ENCODE measurements at places on chromosomes 16 and 17.

GRCh38 chr17:80464486-80464885 is 11.9 kb downstream of the NPTX1 start:
- DNase-seq, result no peak

GRCh38 chr16:585351-585750 is 4.5 kb upstream of the RAB40C start:
- no peak for DNase-seq

DNA sequence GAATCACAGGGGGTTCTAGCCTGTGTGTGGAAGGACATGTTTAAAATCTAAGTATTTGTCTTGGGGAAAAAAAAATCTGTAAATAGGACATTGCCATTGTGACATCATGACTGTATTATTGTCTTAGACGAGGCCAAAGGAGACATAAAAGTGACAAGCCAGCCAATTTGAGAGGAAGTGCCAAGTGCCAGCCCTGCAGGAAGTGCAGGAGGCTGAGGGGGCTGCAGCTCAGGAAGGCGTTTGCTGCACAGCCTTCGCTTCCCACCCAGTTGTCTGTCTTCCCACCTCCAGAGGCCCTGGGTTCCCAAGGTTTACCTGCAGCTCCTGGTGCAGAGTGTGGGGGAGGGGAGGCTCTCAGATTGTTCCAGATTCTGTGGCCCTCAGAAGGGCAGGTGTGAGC is 1.3 kb downstream of the ADCY7 start:
- no peak for DNase-seq

GRCh38 chr17:64245218-64246145 is 17.6 kb downstream of the TEX2 start:
- no peak for DNase-seq

DNA sequence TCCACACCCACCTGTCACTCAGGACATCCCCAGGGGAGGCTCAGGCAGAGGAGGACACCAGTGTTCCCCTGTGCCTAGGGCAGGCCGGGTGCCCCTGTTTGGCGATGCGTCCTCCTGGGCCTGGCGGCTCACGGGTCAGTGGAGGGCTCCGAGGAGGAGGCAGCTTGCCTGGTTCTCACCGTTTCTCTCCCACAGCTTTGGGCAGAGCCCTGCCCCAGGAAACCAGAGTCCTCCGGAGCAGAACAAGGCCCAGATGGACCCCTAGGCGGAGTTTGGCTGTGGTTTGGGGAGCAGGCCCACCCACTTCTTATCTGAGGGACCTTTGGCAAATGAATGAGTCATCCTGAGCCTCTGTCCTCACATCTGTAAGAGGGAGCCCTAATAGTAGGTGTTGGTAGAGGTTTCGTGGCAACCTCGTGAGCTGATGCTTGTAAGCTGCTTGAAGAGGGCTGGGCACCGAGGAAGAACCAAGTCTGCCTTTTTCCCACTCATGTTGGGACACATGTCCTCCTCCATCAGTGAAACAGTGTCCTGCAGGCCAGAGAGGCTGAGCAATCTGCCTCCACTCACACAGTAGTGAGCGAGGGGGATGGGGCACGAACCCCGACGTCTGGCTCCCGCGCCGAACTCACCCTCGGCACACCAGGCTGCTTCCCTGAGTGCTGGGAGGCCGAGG is 247.0 kb upstream of the CIBAR2 start:
- no peak for DNase-seq

DNA sequence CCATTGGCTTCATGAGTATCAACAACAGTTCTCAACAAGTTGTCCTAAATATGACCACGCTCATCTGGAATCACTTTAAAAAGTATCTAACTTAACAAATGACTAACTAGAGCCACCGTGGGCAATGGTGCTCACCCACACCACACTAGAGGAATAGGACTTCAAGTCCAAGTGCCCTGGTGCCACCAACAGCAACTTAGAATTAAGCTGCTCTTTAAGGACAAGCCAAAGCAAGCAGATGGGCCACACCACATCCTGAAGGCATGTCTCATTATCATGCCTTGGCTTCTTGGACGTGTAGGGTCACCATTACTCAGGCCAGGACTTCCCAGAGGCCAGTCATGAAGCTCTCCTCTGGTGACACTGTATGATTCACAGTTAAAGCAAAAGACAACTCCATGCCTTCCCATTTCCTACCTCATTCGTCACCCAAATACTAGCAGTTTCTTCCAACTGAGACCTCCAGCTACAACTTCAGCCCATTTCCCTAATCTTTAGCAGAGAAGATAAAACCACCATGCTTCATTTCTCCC is 9.4 kb upstream of the SLC6A4 start:
- peak; percentile 81 for DNase-seq

GRCh38 chr16:87982581-87983041 is 31.4 kb downstream of the BANP start:
- no peak for DNase-seq

GRCh38 chr16:23216658-23217246 is 34.2 kb downstream of the SCNN1G start:
- no peak for DNase-seq

DNA sequence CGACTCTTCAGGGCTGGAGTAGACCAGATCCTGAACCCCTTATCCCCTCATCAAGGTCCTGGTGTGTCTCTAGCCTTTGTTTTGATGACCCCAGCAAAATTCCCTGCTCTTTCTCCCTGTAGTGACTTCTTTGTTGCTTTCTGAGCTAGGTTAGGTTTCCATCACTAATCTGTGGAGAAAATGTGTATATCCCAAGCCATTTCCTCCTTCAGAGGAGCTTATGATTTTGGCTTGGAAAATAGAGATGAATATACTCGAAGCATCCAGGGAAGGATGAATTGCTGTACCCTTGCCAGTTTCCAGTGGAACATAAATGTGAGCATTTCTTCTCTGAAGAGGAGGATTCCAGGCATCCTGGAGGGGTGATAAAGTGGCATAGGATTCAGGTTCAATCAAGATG is 55.8 kb downstream of the KSR1 start:
- DNase-seq, result no peak

GRCh38 chr16:11151156-11151884 is 104.7 kb downstream of the SOCS1 start:
- no peak for DNase-seq

GRCh38 chr17:35748341-35748841 is 4.6 kb downstream of the GAS2L2 start:
- no peak for DNase-seq

DNA sequence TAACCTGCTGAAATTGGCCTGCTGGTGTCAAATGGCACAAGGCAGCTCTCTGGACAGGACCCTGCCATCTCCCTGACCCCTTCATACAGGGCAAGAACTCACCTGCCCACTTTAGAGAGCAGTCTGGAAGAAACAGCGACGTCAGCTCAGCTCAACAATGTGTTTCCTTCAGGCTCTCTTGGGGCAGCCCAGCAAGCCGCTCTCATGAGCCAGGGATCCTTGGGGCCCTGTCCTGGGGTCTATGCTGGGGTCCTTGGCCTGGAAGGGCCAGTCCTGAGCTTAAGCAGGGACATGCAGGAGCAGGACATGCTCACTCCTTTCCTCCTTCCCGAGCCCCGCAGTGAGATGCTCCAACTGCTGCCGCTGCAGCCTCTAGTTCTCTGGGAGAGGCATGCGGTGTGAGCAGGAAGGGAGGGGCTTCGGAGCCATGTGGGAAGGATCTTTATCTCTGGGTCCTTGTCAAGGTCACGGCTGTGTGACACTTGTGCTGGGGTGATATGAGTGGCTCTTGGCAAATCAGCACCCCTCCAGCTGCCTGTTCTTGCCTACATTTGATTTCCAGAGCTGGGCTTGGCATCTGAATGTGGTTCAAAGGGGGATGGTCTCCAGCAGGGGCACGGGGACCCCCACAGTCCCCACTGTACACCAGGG is 3.4 kb downstream of the C1QTNF1 start:
- DNase-seq, result no peak

- DNase-seq, result no peak
Observed at GRCh38 chr16:14549789-14550153, 80.3 kb downstream of the PARN start.

- DNase-seq, result peak; percentile 77
Observed at GRCh38 chr17:61399131-61400065, at the start of gene TBX2. TBX2 (plus strand) TSS chr17:61399843; CDS start chr17:61400177, 334 bp downstream.

GRCh38 chr17:31318298-31318801 is 3.1 kb downstream of the EVI2A start:
- peak; percentile 20 for DNase-seq

DNA sequence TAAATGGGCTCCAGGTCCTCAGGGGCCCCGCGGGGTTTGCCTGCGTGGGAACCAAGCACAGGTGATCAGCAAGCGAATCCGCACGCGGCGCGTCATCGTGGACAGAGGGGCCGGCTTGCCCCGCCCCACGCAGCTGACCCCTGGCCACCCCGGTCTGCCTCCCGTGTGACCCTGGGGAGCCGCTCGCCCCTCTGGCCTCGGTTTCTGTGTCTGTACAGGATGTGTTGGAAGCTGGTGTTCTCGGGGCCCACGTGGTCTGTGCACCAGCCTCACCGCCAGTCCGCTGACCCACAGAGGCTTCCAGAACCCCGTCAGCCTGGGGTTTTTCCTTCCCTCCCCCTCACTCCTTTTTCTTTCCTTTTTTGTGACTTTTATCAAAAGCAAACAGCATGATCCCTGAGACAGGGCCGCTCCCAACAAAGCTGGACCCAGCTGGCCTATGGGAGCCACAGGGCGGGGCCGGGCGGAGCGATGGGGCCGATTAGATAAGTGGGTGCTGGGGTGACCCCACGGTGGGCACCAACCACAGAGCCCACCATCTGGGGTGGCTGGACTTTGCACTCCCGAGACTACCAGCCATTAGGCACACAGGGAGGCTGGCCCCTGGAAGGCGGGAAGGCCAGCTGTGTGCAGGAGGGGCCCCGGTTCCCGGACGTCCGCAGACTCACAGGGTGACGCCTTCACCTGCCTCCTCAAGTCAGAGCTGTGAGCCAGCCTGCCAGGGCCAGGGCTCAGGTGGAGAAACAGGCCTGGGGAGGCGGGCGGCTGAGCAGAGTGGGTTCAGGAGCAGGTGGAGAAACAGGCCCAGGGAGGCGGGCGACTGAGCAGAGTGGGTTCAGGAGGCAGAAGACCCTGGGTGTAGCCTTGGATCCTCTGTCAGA is 56.0 kb downstream of the ZFPM1 start:
- DNase-seq, result no peak

- no peak for DNase-seq
Observed at GRCh38 chr16:4675864-4676786, 17.2 kb upstream of the NUDT16L1 start.

DNA sequence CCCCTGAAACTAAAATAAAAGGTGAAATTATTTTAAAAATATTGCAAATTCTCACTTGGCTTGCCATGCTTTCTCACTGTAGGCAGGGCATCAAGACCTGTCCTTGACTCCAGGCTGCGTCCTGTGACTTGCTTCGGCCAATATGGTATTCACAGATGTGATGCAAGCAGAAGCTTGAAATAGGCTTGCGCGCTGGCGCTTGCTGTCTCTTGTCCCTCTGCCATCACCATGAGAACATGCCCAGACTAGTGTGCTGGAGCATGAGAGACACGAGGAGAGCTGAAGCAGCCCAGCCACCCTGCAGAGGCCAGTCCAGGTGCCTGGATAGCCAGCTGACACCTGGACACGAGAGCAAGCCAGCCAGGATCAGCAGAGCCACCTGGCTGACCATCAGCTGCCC is 21.8 kb upstream of the ZKSCAN2 start:
- DNase-seq, result no peak

GRCh38 chr16:66894948-66895688 is 14.8 kb downstream of the PDP2 start:
- DNase-seq, result peak; percentile 77

- DNase-seq, result peak; percentile 73
Observed at GRCh38 chr16:75272097-75272551, 20.7 kb upstream of the BCAR1 start.

GRCh38 chr17:82318772-82319606 is 1.6 kb upstream of the CD7 start:
- DNase-seq, result no peak

DNA sequence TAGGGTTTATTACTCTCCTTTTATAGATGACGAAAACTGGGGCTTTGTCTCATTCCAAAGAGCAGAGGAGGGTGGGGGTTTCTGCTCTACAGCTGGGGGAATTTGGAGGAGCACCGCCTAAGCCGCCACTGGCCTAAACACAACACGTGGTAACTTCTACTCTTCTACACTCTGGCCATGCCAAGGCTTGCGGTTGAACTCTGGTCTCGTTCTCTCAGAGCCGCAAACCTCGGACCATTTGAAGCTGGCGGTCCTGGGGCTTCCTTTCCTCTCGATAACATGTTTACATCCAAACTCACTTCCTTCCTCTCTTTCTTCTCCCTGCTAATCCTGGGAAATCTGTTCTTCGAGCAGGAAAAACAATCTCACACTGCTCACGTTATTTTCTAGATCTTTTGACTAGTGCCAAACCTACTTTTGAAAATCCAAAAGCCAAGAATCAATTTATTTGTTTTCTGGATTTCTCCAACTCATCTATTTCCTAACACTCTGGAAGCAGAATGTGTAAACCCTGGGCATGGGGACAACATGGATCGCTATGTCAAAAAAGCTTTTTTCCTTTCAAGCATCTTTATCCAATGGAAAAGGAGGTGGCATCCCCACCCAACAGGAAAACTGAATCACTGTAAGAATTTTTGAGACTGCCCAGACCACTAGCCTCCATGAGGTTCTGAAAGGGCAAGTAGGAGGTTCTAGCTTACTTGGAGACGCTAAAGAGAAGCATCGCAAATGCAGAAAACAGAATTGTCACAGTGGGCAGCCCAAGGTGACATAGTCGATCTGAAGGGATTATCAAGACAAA is 13.6 kb upstream of the EEF2K start:
- peak; percentile 47 for DNase-seq

- DNase-seq, result no peak
Observed at GRCh38 chr16:21084631-21085225, 65.9 kb downstream of the DNAH3 start.

DNA sequence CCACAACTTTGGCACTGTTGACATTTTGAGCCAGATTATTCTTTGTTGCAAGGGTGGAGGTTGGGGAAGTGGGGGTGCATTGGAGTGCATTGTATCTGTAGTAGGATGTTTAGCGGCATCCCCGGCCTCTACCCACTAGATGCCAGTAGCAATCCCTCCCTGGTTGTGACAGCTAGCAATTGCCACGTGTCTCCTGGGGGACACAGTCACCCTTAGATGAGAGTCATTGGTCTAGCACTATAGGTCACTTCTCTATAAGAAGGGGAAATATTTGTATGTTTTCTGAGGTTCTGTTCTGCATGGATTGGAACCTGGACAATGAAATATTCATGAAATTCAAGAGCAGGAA is 32.4 kb downstream of the MSI2 start:
- no peak for DNase-seq

DNA sequence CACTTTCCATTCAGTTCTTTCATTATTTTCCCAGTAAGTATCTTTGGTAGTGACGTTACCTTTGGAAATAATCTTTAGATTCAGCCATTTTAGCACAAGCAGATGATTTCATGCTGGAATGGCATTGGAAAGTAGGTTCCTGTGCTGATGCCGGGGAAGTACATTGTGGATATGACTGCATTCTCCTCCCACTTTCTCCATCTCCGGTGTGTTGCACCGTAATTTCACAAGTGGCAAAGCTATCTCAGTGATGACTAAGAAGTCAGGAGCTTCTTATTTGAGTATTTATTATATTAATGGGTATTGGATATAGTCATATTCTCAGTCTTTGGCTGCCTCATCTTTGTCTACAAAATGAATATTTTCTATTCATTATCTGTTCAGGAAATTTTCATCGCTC is 69.8 kb downstream of the MRTFB start:
- DNase-seq, result no peak
